ENCODE measurements at places on chromosomes 5 and 9. TPM values are rescaled to one million over a fixed set of nuclear protein-coding genes. Genes with fewer than 3 reads are reported as not detected.

NSG2 gene
- total RNA-seq: not detected

GRHPR gene
- total RNA-seq: 69.1 TPM

TYRP1 gene
- not detected for total RNA-seq

SLC36A3 gene
- not detected for total RNA-seq

SLC6A19 gene
- not detected for total RNA-seq

DNA sequence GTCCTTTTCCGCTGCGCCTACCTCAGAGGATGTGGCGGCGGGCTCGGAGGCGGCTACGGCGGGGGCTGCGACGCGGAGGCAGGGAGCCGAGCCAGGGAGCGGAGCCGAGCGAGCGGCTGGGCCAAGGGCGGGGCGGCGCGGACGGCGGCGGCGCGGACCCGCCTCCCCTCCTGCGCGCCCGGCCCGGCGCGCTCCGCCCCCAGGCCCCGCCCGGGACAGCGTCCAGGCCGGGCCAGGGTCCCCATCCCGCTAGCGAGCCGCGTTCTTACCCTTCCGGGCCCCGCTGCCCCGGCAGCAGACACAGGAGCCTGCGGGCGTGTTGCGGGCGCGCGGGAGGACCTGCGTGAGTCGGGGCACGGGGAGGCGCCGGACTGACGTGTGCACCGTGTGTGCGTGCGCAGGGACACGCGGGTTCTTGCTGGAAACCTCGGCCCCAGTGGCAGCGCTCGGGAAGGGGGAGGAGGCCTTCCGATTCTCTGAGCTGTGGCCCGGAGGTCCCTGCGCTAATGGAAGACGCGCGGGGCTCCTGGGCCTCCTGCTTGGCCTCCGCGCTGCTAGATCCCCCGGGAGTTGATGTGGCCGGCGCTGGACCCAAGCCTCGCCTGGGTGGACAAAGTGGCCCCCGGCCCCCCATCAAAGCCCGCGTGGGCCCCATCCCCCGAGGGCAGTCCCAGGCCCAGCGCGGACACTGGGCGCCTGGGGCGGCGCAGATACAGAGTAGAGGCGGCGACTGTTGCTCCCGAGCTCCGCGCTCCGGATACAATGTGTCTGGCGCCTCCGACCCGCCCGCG is at the start of gene VDAC1:
Gene VDAC1, minus strand, starts transcription at position 350 of the 791 bp plus-strand sequence. CDS start 11,963 bp downstream, outside the sequence.
- peaks cover 40% of the 10 kb centered on the region for H3K36me3 ChIP-seq
- DNase-seq: peak; percentile 92
- no peaks in the 10 kb centered on the region for H3K27me3 ChIP-seq
- H3K4me3 ChIP-seq: peak within 1 kb of the TSS; percentile 94

GRCh38 chr5:97998941-97999340 is 774.5 kb upstream of the RGMB start:
- H3K4me3 ChIP-seq: no peak overlapping the region
- H3K27ac ChIP-seq: no peak overlapping the region
- DNase-seq: no peak
- no peaks in the 10 kb centered on the region for H3K27me3 ChIP-seq
- no peaks in the 10 kb centered on the region for H3K4me1 ChIP-seq

- no peak overlapping the region for H3K27ac ChIP-seq
- no peaks in the 10 kb centered on the region for H3K4me1 ChIP-seq
- no peak overlapping the region for H3K4me3 ChIP-seq
- DNase-seq: no peak
- peaks cover 3% of the 10 kb centered on the region for H3K27me3 ChIP-seq
Observed at GRCh38 chr5:42596817-42597216, 159.8 kb upstream of the CCDC152 start.

DNA sequence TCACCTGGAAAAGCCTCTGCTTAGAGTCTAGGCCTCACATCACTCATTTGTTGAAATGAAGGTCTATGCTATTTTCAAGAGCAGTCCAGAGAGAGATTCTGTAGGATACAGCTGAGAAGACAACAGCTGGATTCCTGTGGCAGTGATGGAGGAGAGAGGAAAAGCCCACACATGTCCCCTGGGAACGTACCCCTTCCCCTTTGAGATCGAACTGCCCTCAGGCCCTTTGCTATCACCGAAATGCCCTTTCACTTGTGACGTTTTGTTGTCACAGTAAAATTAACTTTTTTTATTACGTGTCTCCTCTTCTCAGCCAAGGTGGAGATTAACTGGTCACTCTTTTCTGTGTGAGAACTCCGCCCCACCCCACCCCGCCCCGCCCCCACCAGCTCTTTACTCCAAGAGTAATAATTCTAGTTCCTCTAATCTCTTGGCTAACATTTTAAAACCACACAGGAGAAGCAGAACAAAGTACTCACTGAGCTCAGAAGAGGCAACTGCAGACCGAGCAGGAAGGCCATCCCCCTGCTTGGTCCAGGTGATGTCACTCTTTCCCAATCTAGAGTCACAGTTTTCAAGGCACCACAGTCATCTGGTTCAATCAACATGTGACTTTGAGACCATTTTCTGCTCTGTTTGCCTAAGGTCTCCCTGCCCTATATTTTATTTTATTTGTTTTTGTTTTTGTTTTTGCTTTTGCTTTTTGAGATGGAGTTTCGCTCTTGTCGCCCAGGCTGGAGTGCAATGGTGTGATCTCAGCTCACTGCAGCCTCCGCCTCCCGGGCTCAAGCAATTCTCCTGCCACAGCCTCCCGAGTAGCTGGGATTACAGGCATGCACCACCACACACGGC is 105.6 kb downstream of the SUSD1 start:
- H3K4me1 ChIP-seq: peaks cover 15% of the 10 kb centered on the region
- H3K36me3 ChIP-seq: peaks cover 3% of the 10 kb centered on the region
- H3K27ac ChIP-seq: no peak overlapping the region
- peaks cover 2% of the 10 kb centered on the region for H3K27me3 ChIP-seq
- H3K4me3 ChIP-seq: no peak overlapping the region

- peaks cover 12% of the 10 kb centered on the region for H3K4me1 ChIP-seq
- no peak for DNase-seq
- no peaks in the 10 kb centered on the region for H3K36me3 ChIP-seq
- H3K27me3 ChIP-seq: no peaks in the 10 kb centered on the region
Observed at GRCh38 chr5:150067405-150067960, 18.9 kb downstream of the CSF1R start.

DNA sequence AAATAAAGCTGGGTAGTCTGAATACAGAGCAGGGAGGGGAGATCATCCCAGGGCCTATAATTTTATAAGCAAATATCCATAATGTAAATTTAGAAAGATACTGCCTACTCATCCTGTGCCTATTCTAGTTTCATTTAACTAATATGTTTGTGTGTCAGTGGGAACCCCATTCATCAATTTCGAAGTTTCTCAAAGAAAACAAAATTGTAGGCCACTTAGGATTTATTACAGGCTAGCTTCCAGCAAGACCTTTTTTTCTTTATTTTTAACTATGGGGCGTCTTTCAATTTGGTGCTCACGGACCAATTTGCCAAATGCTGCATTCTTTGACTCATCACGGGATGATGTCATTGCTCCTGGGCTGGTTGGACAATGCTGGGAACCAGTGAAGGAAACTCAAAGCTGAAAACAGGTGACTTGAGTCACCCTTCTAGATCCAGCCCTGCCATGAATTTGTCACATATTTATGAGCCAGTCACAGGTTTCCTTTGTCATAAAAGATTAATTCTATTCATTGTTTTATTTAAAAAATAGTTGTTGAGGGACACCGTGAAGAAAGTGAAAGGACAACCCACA is 13.4 kb downstream of the PCSK5 start:
- peak; percentile 47 for DNase-seq
- no peak overlapping the region for H3K27ac ChIP-seq
- no peak overlapping the region for H3K4me3 ChIP-seq

GRCh38 chr5:25006734-25007133 is 362.0 kb upstream of the CDH10 start:
- no peak overlapping the region for H3K4me3 ChIP-seq
- H3K36me3 ChIP-seq: no peaks in the 10 kb centered on the region
- no peak overlapping the region for H3K27ac ChIP-seq

DNA sequence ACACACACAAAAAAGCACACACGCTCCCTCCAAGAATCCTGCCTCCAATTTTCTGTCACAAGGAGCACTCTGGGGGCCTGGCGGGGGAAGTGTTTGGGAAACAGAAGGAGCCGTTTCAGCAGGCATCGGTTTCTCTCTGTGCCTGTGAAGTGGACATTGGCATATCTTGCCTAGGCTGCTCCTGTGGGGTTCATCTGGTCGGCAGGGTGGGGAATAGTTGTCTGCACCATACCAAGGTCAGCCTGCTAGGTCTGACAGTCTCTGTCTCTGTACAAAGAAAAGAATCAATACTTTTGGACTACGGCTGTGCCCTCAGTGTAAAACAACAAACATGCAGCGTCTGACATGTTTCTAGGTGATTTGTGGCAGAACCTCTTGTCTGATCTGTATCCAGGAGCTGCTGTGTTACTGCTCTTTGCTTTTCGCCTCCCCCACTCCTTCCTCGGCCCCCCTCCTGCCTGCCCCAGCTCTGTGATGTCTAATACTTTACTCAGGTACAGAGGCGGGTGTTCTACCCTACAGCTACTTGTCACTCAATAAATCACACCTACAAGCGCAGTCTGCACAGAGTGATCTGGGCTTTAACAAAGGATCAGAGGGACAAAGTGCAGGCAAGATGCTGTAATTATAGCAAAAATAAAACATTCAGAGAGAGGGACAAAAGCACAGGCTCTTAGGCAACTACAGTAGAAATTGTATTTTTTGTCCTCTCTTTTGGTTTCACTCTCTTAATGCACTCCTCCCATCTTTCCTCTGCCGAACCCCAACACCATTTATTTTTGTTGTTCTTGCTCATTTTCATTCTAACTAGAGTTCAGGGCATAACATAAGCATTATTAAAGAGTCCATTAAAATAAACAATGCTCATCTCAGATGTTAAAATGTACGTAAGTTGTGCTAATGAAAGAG is 216.7 kb downstream of the BNC2 start:
- no peaks in the 10 kb centered on the region for H3K27me3 ChIP-seq
- DNase-seq: no peak
- no peaks in the 10 kb centered on the region for H3K4me1 ChIP-seq
- H3K36me3 ChIP-seq: no peaks in the 10 kb centered on the region
- H3K27ac ChIP-seq: no peak overlapping the region
- H3K4me3 ChIP-seq: no peak overlapping the region

GRCh38 chr5:79030663-79031484 is 38.6 kb downstream of the DMGDH start:
- no peak overlapping the region for H3K27ac ChIP-seq
- DNase-seq: no peak
- H3K36me3 ChIP-seq: no peaks in the 10 kb centered on the region
- H3K4me1 ChIP-seq: no peaks in the 10 kb centered on the region
- no peak overlapping the region for H3K4me3 ChIP-seq
- H3K27me3 ChIP-seq: peaks cover 12% of the 10 kb centered on the region

GRCh38 chr5:42614509-42614908 is 142.1 kb upstream of the CCDC152 start:
- peaks cover 21% of the 10 kb centered on the region for H3K27me3 ChIP-seq
- no peaks in the 10 kb centered on the region for H3K4me1 ChIP-seq
- H3K27ac ChIP-seq: no peak overlapping the region
- no peaks in the 10 kb centered on the region for H3K36me3 ChIP-seq
- H3K4me3 ChIP-seq: no peak overlapping the region

- H3K4me1 ChIP-seq: no peaks in the 10 kb centered on the region
- H3K27me3 ChIP-seq: no peaks in the 10 kb centered on the region
- H3K27ac ChIP-seq: no peak overlapping the region
- DNase-seq: no peak
- no peak overlapping the region for H3K4me3 ChIP-seq
Observed at GRCh38 chr9:82354279-82354659, 365.7 kb downstream of the SPATA31D1 start.

All from activated CD4-positive, alpha-beta T cell treated with anti-CD3 and anti-CD28 coated beads for 36 hours (primary cell).